ENCODE measurements at places on chromosomes 4 and X.

- DNase-seq: peak; percentile 74
These were observed 18.1 kb downstream of the KIT start for GRCh38 chr4:54675721-54676461.

DNA sequence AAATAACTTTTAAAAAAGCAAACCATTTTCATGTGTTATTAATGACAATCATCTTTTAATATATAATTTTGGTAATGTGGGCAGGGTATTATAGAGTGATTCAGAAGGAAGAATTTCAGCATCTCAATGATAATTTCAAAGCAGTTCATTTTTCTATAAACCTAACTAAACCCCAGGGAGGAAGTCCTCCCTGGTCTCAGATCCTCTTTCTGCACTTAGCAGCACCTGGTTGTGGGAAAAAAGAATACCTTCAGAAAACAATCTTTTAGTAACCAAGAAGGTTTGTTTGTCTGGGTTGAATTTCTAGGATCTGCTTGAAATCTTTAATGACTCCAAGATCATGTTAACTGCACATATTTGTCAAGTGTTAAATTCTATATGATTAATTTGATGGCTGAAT lies 29.9 kb downstream of the DKK2 start:
- no peak for DNase-seq

DNA sequence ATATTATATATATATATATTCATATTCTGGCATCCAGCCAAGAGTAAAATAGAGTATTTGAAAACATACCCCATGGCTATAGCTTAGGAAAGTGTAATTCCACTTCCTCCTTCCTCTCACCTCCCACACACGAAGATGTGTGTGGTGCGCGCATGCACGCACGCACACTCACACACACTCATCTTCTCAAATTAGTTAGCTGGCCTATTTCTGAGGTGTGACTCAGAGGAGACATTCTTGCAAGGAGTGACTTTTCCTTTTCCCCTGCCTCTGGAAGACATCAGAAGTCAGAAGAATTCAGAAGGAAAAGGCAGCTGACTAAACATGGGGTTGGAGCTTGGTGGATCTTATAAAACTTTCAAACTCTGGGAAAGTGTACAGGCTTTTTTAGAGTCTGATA lies 8.8 kb downstream of the ENPEP start:
- no peak for DNase-seq

- DNase-seq: no peak
These were observed 119.1 kb downstream of the HMGN5 start for GRCh38 chrX:81082649-81083048.

- DNase-seq: no peak
These were observed 17.1 kb downstream of the GK2 start for GRCh38 chr4:79390890-79391289.

GRCh38 chrX:40908857-40909475 lies 173.6 kb upstream of the MED14 start:
- no peak for DNase-seq

GRCh38 chr4:58507079-58507478 lies 1396.9 kb upstream of the IGFBP7 start:
- no peak for DNase-seq

- no peak for DNase-seq
These were observed 3.4 kb downstream of the CPLX1 start for GRCh38 chr4:822361-823175.

DNA sequence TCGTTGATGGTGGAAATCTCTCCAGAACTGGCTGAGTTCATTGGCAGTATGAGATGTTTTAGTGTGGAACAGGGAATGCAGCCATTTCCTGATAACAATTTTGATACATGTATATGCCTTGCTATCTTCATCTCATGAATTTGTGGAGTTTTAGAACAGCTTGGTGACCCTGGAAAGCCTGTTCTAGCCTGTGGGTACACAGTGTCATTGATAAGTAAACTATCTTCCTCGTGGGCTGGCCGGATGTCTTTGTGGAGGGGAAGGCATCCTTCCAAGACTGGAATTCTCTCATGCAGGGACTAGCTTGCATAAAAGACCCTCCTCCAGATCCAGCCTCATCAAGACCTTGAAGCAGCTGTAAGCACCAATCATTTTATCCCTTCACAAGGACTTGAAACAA lies 40.2 kb upstream of the NUDT10 start:
- no peak for DNase-seq

DNA sequence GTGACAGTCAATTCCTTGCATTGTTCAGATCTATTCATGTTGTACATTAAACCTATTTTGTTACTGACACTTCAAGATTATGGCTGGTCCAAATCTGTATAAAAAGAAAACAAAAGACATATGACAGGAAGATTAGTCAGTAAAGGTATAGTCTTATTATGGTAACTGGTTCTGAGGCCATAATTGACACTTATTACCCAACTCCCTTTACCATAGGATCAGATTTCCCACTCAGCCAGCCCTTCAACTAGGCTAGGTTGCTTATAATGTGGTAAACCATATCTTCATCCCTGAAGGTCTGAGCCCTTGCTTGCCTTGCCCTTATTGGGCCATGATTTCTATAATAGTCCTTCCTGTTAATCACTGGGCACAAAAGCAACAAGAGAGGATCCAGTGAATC lies 289.6 kb downstream of the CXXC4 start:
- peak; percentile 69 for DNase-seq

DNA sequence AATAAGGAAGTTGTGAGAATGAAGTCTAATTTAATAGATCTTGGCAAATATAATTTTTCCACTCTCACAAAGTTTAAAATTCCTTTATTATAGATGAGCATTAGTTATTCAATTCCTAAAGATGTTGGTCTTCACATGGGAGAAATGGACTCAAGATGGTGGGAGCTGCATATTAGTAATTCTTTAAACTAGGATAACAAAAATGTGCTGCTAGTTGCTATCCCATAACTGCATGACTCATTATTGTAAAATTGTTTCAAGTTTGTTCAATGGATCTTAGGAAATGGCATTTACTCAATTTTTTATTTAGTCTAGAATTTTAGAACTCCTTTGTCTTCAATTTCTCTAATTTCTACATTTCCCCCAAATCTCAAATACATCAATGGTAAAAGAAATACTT lies 155.8 kb downstream of the ATP10D start:
- no peak for DNase-seq

GRCh38 chr4:88027611-88028608 lies 20.5 kb downstream of the PKD2 start:
- DNase-seq: no peak

- DNase-seq: no peak
These were observed 340.3 kb upstream of the GRID2 start for GRCh38 chr4:91963486-91963885.

GRCh38 chrX:112687189-112687691 lies 7.5 kb upstream of the LHFPL1 start:
- peak; percentile 14 for DNase-seq

Data from NCI-H69 (cell line).